ENCODE measurements at places on chromosomes 4 and X.

DNA sequence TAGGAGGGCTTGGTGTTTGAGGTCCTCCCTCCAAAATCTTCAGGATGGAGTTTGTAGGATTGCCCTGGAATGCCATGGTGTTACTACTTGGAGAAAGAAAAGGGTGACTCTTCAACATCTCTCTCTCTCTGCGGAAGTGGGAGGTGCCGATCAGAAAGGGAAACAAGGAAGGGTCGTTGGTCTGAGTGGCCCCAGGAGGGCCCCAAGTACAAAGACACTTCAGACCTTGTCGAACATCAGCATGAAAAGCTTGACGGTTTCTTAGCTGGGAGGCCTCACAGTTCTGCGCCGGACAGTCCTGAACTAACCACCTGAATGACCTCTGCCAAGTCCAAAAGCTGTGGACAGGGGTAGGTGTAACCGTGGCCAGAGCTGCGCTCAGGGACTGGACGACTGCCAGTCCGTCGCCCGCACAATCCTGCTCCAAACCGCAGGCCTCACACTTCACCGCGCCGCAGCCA, 646 bp upstream of the GSX2 start:
- DNase-seq, result no peak

DNA sequence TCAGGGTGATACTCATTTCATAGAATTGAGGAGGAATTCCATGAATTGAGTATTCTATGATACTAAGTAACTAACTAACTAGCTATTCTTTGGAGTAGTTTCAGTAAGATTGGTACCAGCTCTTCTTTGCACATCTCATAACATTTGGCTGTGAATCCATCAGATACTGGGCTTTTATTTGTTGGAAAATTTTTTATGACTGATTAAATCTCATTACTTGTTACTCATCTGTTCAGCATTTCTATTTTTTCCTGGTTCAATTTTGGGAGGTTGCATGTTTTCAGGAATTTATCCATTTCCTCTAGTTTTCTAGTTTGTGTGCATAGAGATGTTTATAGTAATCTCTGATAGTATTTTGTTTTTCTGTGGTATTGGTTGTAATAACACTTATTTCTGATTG, 70.8 kb upstream of the FREM3 start:
- no peak for DNase-seq

DNA sequence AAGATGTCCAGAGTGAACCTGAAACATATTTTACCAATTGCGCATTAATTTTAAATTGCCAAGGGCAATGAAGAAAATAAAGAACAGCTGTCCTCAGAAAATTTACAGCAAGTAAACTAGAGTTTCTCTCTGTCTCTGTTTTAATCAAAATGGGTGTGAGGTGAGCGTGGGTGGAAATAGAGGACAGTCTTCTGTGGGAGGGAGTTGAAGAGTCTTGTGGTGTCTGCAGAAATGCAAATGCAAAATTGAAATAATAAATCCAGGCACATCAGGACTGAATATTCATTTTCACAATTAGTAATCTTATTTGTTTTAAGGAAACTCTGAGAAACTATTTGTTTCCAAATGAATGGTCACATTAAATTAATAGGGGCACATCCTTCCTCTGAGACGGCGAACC, 192.0 kb downstream of the ARHGAP10 start:
- DNase-seq, result no peak

GRCh38 chrX:78945186-78945912, at the start of gene P2RY10:
Gene P2RY10 (plus strand): TSS chrX:78945391. CDS start chrX:78960521, 15,130 bp downstream.
- DNase-seq, result no peak

DNA sequence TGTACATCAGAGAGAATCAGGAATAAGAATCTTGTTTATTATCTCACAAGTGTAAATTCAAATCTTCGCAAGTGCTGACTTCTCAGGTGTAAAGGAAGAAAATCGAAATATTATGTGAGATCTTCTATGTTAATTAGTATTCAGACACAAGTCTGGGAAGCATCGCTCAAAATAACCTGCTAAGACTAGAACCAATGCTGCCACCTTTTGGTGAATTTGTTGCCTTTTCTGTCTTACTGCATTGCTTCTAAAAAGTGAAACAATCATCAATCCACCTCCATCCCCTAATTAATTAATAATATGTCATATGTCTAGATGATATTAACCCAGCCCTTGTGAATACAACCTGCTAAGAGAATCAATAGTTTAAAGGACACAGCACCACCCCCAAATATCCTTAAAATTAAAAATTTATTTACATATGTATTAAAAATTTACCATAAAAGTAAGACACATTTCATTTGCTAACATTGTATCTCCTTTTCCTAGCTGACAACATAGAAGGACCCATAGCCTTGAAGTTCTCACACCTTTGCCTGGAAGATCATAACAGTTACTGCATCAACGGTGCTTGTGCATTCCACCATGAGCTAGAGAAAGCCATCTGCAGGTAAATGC, 3.5 kb downstream of the EPGN start:
- peak; percentile 37 for DNase-seq

- no peak for DNase-seq
Measured at GRCh38 chr4:156293657-156294297, 340.1 kb upstream of the CTSO start.

DNA sequence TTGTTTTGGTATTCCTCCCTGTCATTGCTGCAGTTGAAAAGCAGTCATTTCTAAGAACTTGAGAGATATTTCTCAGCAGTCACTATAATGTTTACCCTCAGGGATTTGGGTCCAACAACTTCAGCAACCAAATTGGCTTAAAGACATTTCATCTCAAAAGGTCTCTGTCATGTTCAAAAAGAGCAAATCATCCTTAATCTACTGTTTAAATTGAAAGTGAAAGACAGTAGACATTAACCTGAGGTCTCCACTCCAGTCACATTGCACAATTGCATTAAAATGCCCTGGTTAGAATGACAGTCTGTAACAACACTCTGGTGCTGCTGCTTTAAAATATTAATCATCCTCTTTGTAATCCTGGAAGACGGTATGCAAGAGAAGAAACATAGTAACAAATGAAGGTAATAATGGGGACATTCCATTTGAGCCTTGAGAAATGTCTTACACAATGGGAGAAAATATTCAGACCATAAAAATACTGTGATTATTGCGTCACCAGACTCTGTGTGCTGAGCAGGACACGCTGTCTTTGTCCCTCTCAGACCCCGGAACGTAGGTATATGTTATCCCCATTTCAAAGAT, 90.2 kb upstream of the UNC5C start:
- no peak for DNase-seq

- DNase-seq, result no peak
Measured at GRCh38 chr4:6331018-6331417, 61.4 kb downstream of the WFS1 start.

Measured in LNCaP clone FGC (cell line).